ENCODE measurements at places on chromosomes 5 and 9.

DNA sequence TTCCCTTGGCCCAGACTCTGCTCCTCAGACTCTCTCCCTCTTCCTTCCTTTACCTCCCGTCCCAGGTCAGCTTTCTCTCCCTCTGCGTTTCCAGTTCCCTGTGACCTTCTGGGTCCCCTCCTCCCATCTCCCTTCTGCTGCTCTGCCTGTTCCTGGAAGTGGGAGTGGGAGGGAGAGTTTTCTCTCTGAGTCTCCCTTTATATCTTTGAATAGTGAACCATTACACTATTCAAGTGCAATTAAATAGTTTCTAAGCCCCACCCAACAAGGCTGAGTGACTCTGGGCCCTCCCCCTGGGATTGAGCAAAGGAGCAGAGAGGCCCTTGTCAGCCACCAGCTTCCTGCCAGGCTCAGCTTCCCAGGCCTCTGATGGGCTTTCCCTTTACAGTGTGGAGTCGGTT lies 34.8 kb downstream of the THBS4 start:
- no peak for DNase-seq

- no peak for DNase-seq
These were observed 58.4 kb upstream of the SHC3 start for GRCh38 chr9:89236955-89237573.

DNA sequence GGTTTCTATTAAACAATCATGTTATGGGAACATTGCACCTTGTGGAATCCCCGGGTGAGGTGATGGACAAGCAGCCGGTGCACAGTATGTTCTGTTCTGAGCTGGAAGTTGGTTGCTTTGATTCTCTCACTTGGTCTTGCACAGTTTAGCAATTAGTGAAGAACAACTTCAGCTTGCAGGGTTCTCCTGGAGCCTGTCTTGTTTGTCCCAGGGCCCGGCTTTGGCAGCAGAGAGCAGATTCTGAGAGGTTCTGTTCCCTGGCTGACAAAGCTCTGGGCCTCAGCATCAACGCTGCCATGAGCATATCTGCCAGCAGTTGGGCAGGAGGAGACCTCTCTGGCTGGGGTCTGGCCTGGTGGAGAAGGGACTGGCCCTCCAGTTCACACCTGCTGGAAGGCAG lies 16.9 kb downstream of the GADD45G start:
- DNase-seq, result no peak

DNA sequence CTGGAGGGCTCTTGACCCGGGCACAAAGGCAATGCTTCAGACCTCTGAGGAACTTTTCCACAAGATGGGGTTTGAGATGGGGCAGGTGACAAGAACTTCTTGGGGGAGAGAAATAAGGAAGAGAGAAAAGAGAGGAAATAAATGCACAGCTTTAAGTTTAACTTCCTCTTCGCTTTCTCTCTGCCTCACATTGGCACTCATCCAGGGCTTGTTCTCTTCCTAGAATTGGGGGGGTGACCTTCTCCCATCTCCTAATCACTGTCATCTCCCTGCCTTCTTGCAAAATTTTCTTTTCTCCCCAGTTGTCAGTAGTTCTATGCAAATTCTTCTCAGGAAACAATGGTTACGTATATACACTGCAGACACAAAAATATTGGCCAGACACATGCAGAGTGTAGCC lies 19.1 kb upstream of the ADCY2 start:
- DNase-seq, result no peak

DNA sequence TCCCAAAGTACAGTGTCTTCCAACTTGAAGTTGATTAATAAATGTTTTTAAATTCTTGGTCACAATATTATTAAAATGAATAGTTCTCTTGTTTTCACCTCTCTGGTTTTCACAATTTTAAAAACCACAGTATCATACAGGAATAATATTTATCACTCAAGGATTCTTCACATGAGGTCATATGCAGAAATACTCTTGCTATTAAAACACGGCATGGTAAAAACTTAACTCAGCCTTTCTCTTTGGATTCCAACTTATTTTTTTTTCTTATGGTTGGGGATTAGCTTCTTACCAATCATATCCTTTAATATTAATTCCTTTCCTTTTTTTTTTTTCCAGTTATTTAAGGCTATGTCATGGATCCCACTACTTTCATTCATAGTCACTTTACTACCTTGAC lies 289.4 kb downstream of the ADAMTS6 start:
- DNase-seq, result no peak

- DNase-seq, result no peak
These were observed 15.6 kb upstream of the SLC6A19 start for GRCh38 chr5:1185629-1186350.

- DNase-seq, result no peak
These were observed 200.7 kb downstream of the PARP8 start for GRCh38 chr5:50867140-50867539.

DNA sequence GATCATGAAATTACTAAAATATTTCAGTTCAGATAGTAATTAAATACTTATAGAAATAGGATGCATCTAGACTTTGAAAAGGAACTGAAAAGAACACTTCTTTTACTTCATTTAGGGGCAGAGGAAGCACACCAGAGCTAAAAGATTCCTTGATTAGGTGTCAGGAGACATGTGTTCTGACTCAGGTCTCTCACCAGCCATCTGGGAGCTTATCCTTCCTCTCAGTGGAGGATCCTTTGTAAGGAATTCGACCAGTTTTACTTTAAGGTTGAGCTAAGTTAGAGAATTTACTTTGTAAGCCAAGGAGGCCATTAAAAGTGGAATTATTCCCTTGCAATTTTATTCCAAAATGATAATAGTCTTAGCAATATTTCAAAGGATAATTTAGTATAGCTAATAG lies 16.7 kb downstream of the VCAN start:
- no peak for DNase-seq

DNA sequence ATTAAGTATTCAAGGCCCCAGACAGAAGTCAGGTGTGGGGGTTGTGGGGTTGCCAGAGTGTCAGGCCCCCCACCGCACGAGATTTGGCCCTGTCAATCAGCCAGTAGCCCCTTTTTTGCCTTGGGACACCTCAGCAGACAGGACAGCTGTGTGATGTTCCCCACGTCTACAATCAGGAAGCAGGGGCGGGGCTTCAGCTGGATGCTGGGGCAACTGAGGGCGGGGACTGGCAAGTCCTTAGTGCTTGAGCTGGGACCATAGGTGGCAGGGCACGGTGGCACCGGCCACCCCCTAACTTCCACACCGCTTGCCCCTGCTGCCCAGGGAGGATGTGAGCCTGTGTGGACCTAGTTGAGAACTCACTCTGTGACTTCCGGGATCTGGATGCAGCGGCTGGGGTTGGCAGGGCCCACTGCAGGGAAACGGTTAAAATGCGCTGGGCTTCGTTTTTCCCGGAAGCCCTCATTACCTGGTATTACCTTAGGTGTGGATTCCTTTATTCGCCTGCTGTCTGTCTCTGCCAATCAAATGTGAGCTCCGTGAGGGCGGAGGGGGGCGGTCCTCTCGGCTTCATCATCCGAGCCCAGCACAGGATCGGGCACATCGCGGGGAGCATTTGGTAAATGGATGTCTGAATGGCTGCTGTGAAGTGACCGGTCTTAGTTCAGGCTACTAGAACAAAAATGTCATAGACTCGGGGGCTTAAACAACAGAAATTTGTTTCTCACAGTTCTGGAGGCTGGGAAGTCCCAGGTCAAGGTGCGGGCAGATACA lies 7.5 kb upstream of the GTF3C5 start:
- DNase-seq, result no peak

- no peak for DNase-seq
These were observed 71.1 kb upstream of the LRRTM2 start for GRCh38 chr5:138946241-138946623.

DNA sequence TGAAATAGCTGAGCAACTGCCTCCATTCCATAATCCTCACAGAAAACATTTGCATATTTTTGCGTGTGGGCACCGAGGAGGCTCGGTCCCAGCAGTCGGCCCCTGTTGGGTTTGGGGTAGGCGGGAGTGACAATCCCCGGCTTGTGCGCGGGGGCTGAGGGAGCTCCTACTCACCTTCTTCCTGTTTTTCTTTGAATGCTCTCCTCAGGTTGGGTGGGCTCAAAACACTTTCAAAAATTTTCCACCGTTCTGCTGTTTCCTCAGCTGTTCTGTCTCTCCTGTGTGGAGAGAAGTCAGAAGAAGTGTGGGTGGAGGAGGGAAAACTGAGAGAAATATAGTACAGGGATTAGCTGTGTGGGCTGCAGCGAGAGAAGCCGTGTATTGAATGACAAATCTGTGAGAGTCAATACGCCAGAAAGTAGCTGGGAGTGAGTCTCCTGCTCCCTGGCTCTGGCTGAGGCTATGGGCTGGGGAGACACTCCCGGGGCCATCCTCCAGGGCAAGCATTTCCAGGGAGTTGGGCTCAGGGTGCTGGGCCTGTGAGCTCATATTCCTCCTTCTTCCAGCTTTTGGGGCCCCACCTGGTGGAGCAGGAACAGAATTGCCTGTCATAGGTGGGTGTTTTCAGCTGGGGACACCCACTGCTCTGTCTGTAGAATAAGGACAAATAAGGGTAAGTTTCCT lies 84.7 kb downstream of the CMYA5 start:
- no peak for DNase-seq

DNA sequence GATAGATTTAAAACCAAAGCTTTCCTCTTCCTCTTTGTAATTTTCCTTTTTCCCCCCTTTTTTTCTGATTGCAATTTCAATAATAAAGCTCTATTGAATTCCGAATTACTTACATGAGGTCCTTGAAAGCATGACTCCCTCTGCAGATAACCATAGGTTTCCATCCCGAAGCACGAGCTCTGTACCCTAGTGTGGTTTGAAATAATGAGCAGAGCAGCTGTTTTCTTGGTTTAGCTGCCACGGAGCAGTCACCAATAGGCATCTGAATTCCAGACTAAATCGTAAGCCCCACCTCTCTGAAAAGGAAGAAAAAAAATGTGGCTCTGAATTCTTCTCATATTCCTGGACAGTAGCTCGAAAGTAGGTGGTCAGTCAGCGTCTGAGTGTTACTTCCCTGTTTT lies 18.5 kb upstream of the GNE start:
- DNase-seq, result no peak

- DNase-seq, result no peak
These were observed 190.9 kb upstream of the TUT7 start for GRCh38 chr9:86545090-86545489.

- DNase-seq, result no peak
These were observed 52.2 kb downstream of the ROPN1L start for GRCh38 chr5:10493884-10494283.

Measured in stimulated activated CD8-positive, alpha-beta memory T cell treated with anti-CD3 and anti-CD28 coated beads, Interleukin-12 subunit alpha, Interleukin-12 subunit beta, amount 100 ng/mL, for 4 hours (primary cell).